Fibroblast of gingiva (primary cell): ENCODE measurements at places on chromosomes 12 and 14.

DNA sequence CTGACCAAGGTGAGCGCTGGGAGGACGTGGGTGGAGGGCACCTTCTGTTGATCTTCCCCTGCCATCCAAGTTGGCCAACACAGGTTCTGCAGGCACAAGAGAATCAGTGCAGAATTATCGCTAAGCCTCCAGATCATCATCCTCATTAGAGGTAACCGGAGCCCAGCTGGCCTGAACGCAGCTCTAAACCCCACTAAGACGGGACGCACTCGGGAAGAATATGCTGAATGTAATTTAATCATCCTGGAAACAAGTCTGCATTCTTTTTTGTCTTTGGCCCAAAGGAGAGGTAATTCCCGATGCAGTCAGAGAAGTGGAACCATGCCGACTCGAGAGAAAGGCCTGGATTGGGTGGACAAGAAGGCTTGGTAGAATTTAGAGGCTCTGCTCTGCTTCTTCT lies 111.0 kb upstream of the GSC start:
- no peak for DNase-seq

DNA sequence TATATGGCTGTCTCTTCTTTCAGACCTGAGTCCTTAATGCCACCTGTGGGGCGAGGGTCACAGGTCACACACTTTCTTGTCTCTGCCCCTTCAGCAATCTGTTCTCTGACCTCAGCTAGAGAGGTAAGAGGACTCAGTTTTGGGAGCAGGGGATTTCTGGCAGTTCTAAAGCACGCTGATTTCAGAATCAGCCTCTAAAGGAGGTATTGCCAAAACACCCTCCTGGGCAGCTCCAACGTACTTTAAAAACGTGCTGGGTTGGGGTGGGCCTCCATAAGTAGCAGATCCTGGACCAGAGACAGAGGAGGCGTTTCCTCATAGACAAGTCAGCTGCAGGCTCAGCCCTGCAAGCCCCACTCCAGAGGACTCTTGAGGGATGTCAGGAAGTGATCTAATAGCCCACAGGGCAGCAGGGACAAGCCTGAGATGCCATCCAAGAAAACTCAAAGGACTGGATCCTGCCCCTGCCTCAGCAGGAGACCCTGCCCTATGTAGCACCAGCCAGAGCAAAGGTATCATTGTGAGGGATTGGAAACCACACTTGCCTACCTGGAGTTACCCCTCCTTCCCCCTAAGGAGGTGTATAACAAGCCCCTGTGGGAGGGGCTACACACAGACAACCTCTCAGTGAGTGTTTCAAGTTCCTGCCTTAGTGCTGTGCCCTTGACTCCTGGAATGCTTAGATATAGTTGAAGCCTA lies 8.5 kb downstream of the CTDSP2 start:
- DNase-seq, result peak; percentile 69

- DNase-seq, result no peak
Measured at GRCh38 chr12:68235576-68235975, 10.0 kb upstream of the IL26 start.

DNA sequence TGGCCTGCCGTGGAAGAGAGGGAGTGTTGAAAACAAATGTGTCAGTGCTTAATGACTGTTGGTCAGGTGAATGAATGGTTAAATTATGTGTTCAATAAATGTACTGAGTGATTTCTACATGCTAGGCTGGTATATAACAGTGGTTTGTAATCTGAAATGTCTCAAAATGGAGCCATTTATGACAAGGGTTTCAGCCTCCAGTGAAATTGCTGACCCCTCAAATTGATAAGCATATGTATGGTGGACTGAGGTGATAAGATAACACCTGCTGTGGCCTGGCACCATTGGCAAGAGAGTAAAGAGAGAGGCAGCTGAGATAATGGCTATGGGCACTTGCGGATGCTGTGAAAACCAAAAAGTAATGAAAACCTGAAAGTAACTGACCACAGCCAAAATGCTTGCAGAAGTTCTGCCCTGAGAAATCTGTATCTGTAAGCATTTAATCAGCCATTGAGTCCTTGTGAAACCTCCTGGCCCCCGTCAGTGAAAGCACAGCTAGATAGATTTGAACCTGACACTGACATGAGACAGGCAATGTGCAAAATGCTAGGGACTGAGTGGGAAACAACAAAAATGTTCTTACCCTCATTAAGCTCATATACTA lies 1.4 kb upstream of the BCAT1 start:
- no peak for DNase-seq

- peak; percentile 71 for DNase-seq
Measured at GRCh38 chr12:93427779-93428564, 13.8 kb downstream of the UBE2N start.

GRCh38 chr12:28390206-28390605 lies 199.9 kb downstream of the CCDC91 start:
- DNase-seq, result peak; percentile 1

DNA sequence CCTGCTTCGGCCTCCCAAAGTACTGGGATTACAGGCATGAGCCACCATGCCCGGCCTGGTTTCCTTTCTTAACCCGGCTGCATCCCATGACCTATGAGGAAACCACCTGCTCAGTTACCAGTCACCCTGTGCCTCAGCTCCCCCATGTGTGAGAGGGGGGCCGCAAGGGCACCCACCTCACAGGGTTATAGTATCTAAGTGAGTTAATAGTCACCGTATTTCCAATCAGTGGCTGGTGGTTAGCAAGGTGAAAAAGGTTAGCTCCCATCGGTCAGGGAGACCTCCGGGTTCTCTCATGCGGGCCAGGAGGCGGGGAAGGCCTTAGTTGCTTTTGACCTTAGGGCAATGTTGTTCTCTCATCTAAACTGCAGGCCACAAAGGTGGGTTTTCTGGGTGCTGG lies 6.7 kb downstream of the LRP1 start:
- no peak for DNase-seq

- DNase-seq, result no peak
Measured at GRCh38 chr14:70013271-70013873, 134.2 kb downstream of the SMOC1 start.

- DNase-seq, result no peak
Measured at GRCh38 chr14:68145539-68145938, 326.0 kb downstream of the RAD51B start.

DNA sequence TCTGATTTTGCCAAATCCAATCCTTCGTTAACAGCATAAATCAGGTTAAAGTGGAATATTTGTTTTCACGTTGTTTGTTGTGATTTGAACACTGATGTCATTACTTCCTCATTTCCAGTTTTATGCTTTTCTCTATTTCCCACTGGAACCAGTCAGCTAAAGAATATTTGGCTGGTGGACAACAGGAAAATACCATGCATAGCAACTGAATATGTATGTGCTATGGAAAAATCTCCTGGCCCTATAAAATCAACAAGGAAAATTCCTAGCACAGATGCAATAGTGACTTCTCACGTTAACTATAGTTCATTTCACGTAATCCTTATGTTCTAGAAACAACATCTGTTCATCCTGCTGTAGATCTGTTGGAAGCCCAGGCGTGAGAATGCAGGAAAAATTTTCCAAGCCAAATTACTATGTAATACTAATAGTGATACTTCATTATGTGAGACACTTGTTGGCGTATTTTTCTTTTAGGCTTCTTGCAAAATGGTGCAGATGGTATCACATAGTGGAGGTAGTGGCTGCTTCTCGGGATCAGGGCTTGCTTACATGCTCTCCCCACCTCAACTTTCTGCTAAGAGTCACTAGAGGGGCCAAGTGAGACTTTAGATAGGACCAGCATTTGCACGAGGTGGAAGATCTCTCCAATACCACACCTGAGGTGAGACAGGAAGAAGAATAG lies 86.3 kb upstream of the USP44 start:
- peak; percentile 77 for DNase-seq

DNA sequence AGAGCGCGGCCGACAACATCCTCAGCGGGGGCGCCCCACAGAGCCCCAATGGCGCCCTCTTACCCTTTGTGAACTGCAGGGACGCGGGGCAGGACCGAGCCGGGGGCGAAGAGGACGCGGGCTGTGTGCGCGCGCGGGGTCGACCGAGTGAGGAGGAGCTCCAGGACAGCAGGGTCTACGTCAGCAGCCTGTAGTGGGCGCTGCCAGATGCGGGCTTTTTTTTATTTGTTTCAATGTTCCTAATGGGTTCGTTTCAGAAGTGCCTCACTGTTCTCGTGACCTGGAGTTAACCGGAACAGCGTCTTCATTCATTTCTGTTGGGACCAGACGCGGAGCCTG lies 103.8 kb upstream of the FKBP4 start:
- DNase-seq, result no peak

DNA sequence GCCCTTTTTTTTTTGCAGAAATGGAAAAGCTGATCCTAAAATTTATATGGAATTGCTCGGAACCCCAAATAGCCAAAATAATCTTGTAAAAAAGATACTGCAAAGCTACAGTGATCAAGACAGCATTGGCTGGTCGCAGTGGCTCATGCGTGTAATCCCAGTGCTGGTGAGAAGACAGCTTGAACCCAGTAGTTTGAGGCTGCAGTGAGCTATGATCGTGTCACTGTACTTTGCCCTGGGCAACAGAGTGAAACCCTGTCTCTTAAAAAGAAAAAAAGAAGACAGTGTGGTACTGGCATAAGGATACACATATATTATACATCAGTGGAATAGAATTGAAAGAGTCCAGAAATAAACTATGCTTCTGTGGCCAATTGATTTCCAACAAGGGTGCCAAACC lies 5.4 kb downstream of the ITGB7 start:
- DNase-seq, result no peak

- peak; percentile 49 for DNase-seq
Measured at GRCh38 chr12:19971361-19972280, 396.7 kb upstream of the PDE3A start.

- no peak for DNase-seq
Measured at GRCh38 chr14:51351997-51352396, 112.0 kb downstream of the TMX1 start.

GRCh38 chr12:113174461-113175384 lies 10.6 kb downstream of the DDX54 start:
- peak; percentile 47 for DNase-seq

- no peak for DNase-seq
Measured at GRCh38 chr14:34980337-34980900, 2.4 kb upstream of the SRP54 start.

DNA sequence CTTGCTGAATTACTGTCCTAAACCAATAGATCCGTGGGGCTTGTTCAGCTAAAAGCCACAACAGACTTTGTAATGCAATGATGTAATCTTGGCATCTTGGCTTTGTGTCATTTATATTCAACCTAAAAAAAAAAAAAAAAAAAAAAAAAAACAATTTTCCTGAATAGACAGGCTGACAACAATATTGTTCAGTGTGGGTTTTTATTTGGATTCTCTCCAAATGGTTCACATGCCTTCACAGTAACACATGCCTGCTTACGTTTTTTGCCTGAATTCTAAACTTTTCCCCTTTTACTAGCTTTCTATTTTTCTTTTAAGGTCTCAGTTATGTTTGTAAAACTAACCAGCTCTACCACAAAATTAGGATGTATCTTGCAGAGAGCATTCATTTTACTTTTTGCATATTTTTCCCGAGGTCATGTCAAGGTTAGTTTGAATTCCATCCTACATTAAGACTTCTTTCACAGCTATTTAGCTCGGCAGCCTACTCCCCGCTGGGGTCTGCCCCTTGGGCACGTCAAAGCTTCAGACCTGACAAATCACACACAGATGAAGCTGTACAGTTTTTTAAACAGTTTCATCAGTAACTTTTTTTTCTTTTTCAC lies 213.7 kb upstream of the NPAS3 start:
- DNase-seq, result peak; percentile 36

DNA sequence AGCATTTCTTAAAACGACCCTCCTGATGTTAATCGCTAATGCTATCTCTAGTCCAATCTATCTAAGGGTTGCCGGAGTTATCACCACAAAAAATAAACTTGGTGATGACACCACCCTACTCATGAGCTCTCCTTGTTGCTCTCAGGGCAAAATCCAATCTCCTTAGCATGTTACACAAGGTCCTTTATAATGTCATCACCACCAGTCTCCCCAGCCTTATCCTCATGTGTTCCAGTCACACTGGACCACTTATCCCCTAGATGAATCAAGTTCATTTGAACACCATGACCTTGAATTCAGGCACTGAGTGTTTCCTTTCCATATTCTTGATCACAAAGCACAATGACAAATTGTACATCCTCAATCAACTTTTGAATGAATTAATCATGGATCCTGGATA lies 19.0 kb upstream of the DRAM1 start:
- no peak for DNase-seq

- DNase-seq, result no peak
Measured at GRCh38 chr12:77337362-77337761, 272.0 kb upstream of the E2F7 start.

DNA sequence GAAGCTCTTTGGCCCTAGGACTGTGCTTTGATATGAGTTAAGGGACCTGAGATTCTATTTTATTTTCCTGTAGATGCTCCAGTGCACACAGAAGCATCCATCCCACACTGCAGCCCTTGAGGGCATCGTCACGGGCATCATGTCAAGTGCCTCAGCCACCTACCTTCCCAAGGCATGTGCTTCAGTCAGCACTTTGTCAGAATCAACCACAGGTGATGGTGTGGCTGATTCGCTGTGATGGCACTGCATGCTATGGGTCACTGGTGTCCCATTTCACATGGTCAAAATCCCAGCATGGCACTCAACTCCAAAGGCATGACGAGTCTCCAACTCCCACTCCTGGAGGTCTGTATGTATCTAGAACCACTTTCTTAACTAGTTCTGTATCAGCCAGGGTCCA lies 100.8 kb downstream of the AACS start:
- no peak for DNase-seq

GRCh38 chr12:100715976-100716944 lies 78.3 kb upstream of the ANO4 start:
- no peak for DNase-seq

DNA sequence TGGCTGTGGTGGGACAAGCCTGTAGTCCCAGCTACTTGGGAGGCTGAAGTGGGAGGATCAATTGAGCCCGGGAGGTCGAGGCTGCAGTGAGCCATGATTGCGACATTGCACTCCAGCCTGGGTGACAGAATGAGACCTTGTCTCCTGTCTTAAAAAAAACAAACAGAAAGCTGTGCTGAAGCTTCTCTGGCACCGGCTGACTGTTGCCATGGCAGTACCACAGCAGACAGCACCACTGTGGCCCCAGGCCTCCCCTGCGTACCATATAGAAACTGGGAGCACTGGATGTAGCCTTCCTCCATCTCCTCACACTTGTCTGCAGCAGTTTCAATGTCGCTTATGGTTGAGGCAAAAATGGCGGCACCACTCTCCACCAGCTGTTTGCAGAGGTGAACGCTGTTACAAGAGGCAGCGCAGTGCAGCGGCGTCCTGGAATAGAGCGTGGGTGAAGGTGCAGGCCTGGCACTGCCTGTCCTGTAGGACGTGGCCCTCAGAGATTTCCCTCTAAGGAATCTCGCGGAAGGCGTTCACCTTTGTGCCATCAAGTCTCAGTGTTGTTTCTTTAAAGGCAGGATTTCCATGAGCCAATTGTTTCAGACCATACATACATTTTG lies 21.9 kb downstream of the ZFYVE21 start:
- no peak for DNase-seq

DNA sequence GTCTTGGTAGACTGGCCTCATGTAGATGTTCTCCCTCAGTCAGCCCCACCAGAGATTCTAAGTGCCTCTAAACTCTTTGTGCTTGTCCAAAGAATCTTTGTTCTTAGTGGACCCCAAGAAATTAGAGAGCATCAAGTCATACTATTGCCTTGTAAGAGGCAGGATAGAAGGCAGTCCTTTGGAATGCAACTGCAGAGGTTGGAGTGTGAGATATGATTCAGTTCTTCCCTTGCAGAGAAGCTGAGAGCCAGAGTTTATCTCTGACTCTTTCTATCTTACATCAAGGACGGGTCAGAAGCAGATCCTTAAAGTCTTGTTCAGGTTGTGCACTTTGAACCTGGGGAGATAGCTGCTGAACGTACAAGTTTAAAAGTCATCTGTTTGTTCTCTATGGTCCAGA lies 21.1 kb downstream of the TMX1 start:
- no peak for DNase-seq

- no peak for DNase-seq
Measured at GRCh38 chr14:93914278-93914677, 12.9 kb upstream of the FAM181A start.
